ENCODE measurements at places on chromosomes 3 and 15. TPM values are rescaled to one million over a fixed set of nuclear protein-coding genes. Genes with fewer than 3 reads are reported as not detected.

The CCR8 gene
- total RNA-seq: not detected

The SAMD7 gene
- total RNA-seq: not detected

The ARGFX gene
- not detected for total RNA-seq

The CSNK1G1 gene
- 40.1 TPM for total RNA-seq

The SH2D7 gene
- total RNA-seq: not detected

The PRTG gene
- 16.2 TPM for total RNA-seq

Data from urinary bladder (tissue), 4 donors.